NCI-H1092 (cell line): ENCODE measurements at places on chromosomes 2 and 18.
A peak's percentile ranks its signal among the peaks of the same experiment; 100 is the strongest.

- no peak for DNase-seq
These were observed 215.4 kb upstream of the HNRNPA3 start for GRCh38 chr2:176997074-176997791.

DNA sequence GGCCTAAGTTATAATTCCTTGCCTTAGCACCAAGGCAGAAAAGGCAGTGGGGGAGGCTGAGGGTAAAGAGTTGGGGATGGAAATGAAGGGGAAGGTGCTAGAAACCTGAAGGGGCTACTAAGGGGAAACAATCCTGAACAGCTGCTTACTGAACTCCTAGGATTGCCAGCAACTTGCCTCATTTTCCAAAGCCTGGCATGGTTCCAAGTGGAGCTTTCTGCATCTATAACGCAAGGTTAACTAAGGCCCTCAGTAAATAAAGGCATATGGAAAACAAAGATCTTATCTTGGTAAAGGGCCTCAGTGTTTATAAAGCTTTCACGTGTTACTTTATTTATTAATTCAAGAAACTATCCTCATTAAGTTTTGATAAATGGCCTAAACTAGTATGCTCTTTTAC is 10.9 kb downstream of the MEP1B start:
- peak; percentile 58 for DNase-seq

DNA sequence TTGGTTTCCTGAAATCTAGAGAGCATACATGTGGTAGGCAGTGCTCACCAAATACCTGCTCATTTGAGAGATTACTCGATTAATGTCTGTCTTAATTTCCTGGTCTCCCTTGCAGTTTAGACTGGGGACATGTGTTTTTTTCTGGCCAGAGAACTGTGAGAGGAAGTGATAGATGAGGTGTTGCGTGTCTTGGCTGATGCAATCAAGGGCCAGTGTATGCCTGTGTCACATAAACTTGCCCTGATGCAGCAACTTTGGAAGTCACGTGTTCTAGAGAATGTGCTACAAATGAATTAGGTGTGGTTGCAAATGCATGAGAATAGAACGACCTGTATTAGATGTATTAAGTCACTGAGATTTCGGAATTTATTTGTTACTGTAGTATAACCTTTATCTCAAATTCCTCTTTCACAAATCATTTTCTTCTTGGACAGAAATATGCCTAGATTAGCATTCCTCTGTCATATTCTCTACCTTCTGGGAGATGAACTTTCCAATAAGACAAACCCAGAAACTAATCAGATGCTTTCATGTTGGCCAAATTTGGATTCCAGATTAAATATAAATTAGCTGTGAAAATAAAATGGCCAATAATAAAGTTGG is 9.9 kb upstream of the IL1A start:
- no peak for DNase-seq

DNA sequence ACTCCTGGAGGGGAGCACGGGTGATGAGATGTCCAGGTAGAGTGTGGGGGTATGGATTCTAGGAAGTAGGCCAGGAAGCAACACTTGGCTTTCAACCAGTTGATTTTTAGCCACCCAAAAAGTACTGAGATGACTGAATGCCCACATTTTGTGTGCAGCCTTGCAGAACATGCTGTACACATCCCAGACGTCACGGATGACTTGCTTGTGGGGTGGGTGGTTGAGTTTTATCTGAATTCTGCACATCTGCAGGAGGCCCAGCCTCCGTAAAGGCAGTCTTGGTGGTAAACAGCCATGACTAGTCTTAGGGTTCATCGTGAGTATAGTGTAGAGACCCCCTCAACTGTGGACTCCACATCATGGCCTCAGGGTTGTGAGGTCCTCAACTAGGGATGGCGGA is 53.3 kb upstream of the CCDC195 start:
- DNase-seq, result no peak

GRCh38 chr2:173184031-173185004 is 108.7 kb downstream of the MAP3K20 start:
- DNase-seq, result no peak

DNA sequence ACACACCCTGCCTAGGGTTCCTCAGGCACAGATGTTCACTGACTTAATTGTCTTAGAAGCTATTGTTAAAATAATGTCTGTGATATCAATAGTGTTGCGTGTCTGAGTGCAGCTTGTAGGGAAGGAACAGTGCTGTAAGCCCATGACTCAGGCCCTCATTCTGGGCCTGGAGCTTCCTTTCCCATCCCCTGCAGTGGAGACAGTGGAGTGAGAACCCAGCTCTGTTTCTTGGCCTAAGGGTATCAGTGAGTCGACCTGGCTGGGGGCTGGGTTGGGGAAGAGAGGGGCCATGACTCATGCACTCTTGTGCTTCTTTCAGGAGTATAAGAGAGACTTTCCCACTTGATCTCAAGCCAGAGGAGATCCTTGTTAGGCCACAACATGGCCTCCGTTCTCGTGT is 106.8 kb downstream of the HRH4 start:
- no peak for DNase-seq

- DNase-seq, result no peak
These were observed 24.8 kb upstream of the CRIM1 start for GRCh38 chr2:36330473-36331395.

- DNase-seq, result no peak
These were observed 7.6 kb upstream of the METTL21A start for GRCh38 chr2:207632575-207633493.

GRCh38 chr2:234099266-234099665 is 48.8 kb downstream of the SPP2 start:
- no peak for DNase-seq

- DNase-seq, result no peak
These were observed 25.0 kb downstream of the CELF4 start for GRCh38 chr18:37540424-37541138.

DNA sequence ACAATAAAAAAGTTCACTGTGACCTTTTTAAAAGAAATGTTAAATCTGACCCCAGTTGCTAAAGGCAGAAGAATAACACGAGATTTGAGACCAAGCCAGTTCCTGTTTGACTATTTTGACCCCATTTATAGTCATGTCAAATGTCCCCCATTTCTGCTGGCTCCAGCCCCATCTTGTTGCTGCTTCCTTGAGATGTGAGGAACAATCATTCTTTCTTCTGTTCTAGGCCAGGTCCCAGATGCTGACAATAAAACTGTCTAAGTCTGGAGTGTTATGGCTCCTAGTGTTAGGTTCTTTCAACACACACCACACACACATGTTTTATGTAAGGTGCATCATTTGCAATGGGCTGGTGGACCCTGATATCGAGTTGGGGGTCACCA is 92.0 kb upstream of the CYP1B1 start:
- DNase-seq, result no peak

GRCh38 chr18:58649966-58650816 is 21.1 kb upstream of the MALT1 start:
- no peak for DNase-seq

DNA sequence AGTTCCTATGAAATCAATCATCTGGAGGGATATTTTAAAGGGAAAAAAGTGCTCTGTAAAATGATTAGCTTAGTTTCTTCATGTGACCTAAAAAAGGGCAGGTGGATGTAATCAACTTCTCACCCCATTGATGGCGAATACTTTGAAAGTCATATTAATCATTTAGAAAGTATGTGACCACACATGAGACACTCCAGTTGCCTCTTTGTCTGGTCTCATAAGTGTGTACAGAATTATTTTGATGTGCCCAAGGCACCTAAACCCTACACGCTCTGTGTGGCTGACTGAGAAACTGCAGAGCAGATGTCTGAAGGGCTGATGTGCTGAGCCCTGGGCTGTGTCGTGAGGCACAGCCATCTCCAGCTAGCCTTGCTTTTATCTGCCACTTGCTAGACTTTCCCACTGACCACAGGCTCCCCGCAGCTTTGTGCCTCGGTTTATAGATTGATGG is 26.9 kb downstream of the SGPP2 start:
- DNase-seq, result no peak

GRCh38 chr18:58609536-58609993 is 19.3 kb downstream of the ALPK2 start:
- no peak for DNase-seq

GRCh38 chr2:219104107-219105035 is 43.6 kb upstream of the IHH start:
- no peak for DNase-seq

- no peak for DNase-seq
These were observed 93.7 kb downstream of the SESTD1 start for GRCh38 chr2:179170901-179171300.

GRCh38 chr2:164203131-164203530 is 418.2 kb downstream of the GRB14 start:
- DNase-seq, result no peak

DNA sequence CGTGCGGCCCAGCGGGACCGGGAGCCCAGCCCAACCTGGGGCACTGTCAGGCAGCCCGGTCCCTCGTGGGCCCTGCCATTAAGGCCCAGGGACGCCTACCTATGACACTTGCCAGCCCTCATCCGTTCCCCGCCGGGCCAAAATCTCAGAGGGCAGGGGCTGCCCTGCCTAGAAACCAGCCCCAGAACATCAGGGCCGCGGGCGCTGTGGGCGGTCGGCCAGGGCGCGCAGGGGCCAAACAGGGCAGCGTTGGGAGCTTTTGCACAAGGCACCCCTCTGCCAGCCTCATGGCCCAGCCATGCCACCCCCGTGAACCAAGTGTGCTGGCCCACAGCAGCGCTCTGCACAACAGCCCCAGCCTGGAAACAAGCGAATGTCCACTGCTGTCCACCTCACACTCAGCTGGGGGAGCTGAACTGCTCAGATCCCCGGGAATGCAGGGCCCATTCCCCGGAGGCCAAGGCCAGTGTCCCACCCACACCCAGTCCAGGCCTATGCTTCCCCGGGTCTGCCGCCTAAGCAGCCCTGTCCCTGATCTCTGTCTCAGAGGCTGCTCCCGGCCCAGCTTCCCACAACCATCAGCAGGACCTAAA is 3.5 kb upstream of the NEURL3 start:
- DNase-seq, result no peak

GRCh38 chr18:62426191-62426488 is 96.7 kb upstream of the ZCCHC2 start:
- no peak for DNase-seq

DNA sequence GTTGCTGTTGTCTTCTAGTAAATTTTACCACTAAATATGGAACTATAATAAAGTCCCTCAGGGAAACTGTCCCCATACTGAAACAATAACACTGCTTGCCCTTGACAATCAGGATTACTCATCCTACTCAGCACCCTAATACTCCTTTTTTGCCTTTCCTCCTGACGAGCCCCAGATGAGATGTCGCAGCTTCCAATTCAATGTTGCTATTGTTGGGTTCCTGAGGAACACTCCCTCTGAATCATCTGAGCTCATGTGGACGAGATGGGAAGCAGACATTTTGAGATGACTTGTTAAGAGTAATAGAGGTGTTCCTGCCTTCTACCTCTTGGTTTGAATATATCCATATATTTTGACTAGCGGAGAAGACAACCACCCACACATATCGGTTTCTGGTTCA is 187.8 kb upstream of the FAM98A start:
- no peak for DNase-seq

GRCh38 chr18:48477348-48477747 is 61.5 kb upstream of the CTIF start:
- no peak for DNase-seq

DNA sequence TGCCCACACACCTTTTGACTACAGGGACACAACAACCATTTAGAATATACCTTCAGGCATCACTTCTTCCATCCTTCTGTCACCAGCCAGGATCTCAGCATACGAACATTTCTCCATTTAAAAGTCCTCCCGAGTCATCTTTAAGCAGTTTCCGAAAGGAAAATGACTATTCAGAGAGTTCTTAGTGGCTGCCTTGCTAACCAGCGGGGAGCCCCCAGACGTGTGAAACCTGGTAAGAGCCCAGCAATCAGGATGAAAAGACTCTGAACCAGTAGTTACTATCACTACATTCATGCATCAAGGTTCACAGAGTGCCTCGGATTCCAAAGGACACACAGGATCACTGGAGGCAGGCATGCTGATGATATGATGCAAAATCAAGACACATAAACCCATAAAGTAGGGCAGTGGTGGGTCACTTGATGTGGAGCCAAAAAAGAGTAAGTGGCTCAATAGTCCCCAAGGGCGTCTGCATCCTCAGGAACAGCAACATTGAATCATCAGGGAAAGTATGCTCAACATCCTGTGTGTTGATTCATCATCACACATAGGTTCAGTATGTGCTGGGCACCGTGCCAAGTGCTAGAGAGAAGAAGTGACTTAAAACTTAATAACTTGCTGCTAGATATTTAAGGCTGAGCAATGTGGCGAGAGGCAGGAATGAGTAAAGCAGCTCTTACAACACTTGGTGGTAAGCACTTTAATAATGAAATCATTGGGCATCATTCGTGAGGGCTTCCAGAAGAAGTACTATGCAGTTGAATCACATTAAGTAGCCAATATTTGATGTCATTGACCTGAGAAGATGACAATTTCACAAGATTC is 4.4 kb downstream of the CCL20 start:
- DNase-seq, result no peak

GRCh38 chr2:134858245-134858644 is 19.8 kb downstream of the ACMSD start:
- DNase-seq, result no peak

DNA sequence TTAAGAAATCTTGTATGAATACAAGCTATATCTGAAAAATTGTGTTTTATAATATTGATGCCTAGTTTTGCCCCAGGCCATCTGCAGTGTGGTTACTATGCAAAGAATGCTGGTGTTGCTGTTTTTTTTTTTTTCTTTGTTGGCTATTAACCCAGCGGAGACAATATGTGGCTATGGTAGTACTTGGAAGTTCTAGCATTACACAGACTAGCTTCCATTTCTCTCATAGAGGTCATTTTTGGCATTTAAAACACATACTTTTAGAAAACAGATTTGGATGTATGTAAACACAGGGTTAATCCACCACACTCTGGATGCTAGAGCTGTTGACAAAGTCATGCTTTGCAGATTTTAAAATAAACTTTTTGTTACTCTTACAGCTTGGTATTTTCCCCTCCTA is 209.8 kb downstream of the NEDD4L start:
- no peak for DNase-seq

GRCh38 chr2:64000630-64001381 is 18.4 kb downstream of the VPS54 start:
- DNase-seq, result no peak

- DNase-seq, result no peak
These were observed 12.4 kb downstream of the EHD3 start for GRCh38 chr2:31246184-31246852.

GRCh38 chr2:14634489-14635390 is 2.2 kb downstream of the LRATD1 start:
- DNase-seq, result peak; percentile 58

DNA sequence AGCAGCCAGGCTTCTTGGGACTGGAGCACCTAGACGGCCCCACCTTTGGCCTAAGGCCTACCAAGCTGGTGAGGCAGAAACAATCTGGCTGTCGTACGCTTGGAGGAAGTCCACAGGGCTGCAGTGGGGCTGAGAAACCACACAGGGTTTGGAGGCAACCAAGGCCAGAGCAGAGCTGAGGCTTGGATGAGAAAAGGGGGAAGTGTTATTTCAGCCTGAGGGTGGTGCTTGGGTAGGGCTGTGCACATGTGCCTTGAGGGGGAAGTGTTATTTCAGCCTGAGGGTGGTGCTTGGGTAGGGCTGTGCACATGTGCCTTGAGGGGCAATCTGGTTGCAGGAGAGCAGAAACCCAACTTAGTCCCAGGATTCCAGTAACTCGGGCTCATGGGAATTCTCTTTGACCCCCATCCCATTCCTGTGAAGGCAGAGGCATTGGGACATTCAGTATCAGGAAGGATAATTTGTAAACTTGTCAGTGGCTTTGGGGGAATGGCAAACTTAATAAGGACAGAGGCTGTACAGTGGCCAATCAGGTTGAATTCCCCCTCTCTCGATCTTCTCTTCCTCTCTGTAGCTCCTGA is 971 bp upstream of the FBXO41 start:
- no peak for DNase-seq

GRCh38 chr2:130964931-130965330 is 128.2 kb downstream of the ARHGEF4 start:
- DNase-seq, result no peak

- no peak for DNase-seq
These were observed 182.3 kb downstream of the KLHL29 start for GRCh38 chr2:23567161-23567756.
